ENCODE measurements at places on chromosomes 13 and 19. TPM values are rescaled to one million over a fixed set of nuclear protein-coding genes. Genes with fewer than 3 reads are reported as not detected.

The ZNF610 gene
- total RNA-seq: 0.36 TPM

The KLK7 gene
- not detected for total RNA-seq

The OR2Z1 gene
- total RNA-seq: not detected

The FGF22 gene
- total RNA-seq: not detected

The TUBA3C gene
- total RNA-seq: not detected

The OBI1 gene
- 16.9 TPM for total RNA-seq

The ZNF134 gene
- total RNA-seq: 11.3 TPM

The FCAR gene
- not detected for total RNA-seq

The CPB2 gene
- total RNA-seq: not detected

The TTYH1 gene
- total RNA-seq: 0.31 TPM

The PRKCG gene
- 1.1 TPM for total RNA-seq

DNA sequence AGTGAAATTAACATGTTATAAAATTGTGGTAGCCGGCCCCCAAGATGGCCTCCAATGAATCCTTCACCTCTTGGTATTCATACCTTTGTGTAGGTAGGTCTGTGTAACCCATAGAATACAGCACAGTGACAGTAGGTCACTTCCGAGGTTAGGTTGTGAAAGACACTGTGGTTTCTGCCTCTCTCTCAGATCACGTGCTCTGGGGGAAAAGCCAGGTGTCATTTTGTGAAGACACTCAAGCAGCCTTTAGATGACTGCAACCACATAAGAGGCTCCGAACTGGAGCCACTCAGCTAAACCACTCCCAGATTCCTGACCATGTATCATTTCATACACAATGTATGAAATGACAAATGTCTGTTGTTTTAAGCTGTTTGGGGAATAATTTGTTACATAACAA is 9.8 kb upstream of the USPL1 start:
- DNase-seq: peak; percentile 79

DNA sequence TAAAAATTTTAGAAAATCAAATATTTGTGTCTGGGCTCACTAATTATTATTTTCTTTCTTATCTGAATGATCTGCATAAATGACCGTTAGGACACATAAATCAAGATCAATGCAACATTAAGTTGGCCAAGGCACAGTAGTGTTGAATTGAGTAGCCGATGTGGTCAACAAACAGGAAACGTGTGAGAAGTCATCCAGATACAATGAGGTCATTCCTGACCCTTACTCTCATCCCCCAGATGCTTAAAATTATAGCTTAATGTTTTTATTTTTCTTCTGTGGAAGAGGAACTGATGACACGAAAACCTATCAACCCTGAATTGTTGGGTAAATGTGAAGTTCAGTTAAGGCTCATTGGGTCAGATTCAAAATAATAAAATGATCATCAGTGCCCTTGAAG is 222.9 kb downstream of the RFC3 start:
- no peak for DNase-seq

GRCh38 chr13:67296511-67296910 is 66.4 kb upstream of the PCDH9 start:
- DNase-seq: no peak

- DNase-seq: no peak
These were observed 208.9 kb downstream of the DCT start for GRCh38 chr13:94270556-94270955.

DNA sequence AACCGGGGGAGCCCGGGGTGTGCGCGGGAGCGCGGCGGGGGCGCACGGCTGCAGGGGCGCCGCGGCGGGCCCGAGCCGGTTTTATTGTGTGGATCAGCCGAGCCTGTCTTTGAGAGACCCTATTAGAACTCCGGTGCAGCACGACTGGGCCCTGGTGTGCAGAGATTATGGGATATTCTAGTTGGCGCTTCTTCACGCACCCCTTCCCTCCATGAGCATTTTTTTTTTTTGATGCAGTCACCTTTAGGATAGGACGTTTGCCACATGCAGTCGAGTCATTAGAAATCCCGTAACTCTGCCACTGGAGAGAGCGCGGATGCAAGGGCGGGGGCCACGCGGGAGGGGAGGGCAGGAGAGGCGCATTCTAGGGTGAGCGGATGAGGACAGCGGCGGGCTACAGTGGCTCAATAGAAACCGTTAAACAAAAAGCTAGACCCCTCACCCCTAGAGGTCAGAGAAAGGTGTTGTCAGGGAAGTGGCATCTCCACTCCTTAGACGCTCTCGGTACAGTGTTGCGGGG is 3.7 kb downstream of the FGF9 start:
- no peak for DNase-seq

- no peak for DNase-seq
These were observed 1.8 kb downstream of the APOC4 start for GRCh38 chr19:44943801-44944249.

DNA sequence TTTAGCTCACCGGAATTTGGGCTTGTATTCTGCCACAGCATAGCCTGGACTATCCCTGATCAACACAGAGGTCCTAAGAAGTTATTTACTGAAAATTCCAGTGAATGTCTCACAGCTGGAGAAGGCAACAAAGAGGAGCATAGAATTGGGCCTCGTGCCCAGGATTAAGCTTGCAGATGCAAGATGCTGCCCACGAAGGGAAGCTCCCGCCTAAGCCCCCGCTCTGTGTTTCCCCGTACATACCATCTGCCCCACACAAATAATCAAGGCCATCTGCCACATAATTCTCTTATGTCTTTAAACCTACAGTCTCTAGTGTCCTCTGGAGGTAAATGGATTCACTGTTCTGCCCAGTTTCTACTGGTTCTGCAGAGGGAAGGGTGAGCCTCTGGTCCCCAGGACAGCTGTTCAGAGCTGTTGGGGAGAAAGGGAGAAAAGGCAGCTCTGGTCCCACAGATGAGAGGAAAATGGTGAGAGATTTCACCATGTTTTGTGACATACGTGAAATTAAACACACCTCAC is 7.4 kb upstream of the TPP2 start:
- DNase-seq: no peak

DNA sequence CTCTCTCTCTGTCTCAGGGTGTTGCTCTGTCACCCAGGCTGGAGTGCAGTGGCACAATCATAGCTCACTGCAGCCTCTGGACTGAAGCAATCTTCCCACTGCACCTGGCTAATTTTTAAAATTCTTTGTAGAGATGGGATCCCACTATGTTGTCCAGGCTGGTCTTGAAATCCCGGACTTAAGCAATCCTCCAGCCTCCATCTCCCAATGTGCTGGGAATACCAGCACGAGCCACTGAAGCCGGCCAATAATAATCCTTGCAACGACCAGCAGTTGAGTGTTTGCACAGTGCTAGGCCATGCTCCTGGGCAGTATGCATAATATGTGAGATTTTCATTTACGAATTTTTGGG is 640 bp upstream of the EPOR start:
- DNase-seq: no peak

DNA sequence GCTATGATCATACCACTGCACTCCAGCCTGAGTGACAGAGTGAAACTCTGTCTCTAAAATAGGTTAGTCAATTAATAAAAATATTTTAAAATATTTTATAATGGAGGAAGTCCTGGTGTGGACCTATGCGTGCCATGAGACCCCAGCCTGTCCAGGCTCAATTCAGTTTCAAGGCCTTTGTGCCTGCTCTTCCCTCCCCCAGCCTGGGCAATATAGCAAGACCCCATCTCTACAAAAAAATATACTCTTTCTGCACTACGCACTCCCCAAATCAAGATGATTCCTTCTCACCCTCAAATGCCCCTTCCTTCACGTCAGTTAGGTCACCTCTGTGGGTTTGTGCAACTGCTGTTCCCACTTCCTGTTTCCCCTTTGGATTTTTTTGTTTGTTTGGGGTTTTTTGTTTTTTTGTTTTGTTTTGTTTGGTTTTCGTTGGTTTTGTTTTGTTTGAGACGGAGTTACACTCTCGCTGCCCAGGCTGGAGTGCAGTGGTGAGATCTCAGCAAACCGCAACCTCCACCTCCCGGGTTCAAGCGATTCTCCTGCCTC is 1.4 kb upstream of the HSH2D start:
- peak; percentile 73 for DNase-seq

DNA sequence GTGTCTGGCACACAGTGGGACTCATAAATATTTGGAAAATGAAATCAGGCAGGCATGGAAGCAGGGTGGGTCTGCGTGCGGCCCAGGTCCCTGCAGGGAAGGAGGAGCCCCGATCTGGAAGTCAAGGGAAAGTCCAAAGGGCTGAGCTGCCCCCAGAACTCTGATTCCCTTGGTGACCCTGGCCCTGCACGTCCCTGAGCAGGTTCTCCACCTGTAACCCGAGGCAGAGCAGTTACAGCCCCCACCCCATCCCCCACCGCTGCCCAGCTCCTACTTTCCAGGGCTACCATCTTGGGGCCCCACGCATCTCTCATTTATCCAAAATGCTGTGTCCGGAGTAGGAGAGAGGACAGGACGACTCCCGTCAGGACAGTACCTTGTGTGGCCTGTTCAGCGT is 2.1 kb downstream of the PLEKHF1 start:
- DNase-seq: no peak

GRCh38 chr13:20993661-20994440 is 67.5 kb downstream of the LATS2 start:
- DNase-seq: no peak

GRCh38 chr13:99392470-99393135 is 85.4 kb upstream of the GPR183 start:
- DNase-seq: no peak

DNA sequence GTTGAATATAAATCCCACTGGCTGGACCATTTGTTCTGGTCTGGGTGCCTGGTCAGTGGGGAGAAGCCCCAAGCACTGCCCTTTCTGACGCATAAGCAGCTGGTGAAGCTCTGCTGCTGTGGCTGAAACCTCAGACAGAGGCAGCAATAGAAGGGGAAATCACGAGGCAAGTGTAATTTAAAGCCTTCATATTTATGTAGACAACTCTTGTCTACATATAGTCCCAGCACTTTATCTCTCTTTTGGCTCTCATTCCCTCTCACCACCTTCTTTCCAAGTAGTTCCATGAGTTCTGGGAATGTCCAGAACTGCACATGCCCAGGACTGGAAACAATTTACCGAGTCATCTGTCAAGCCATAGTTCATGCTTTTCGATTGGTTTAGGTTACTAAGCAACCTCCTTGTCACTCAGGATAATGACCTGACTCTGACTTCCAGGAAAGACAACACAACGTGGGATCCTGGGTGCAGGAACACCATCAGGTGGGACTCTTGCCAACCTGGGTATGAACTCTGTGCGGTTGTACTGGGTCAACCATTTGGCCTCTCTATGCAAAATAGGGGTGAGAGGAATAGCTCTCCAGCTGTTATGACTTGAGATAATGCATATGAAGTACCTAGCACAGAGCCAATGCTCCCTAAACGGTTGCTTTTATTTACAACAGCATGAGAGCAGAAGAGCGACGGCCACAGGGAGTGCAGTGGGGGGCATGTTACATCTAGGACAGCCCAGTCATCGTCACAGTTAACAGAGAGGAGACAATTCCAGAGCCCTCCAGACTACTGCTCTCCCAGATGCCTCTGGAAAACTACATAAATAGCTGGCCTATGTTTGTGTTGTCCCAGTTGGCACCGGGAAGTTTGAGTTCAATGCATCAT is 321.9 kb downstream of the FOXO1 start:
- DNase-seq: no peak

DNA sequence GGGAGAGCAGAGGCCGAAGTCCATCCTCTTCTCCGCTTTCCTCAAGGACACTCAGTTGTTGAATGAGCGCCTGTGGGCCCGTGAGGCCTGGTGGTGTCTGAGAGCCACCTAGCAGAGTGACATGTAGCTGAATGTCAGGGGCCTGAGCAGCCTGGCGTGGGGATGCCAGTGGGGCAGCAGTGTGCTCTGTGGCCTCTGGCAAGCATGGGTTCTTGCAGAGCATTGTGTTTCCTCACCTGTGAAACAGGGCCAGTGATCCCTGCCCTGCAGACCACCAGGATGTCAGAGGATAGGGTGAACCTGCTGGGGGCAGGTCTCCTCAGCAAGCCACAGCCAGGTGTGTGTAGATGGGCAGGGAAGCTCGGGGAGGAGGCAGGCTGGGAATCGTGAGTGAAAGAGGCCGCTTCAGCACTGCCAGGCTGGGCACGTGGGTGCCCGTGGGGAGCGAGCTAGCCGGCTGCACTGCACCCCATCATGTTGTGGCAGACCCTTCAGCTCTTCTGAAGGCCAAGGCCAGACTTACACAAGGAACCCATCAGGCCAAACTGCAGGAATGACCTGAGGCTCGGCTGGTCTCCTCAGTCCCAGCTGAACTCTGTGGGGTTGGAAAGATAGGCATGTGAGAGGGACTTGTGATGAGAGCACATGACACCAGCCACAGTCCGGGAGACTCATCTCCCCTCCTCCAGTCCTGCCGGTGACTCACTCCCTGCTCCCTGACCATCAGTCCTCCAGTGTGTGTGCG is 5.0 kb downstream of the PPP1R37 start:
- no peak for DNase-seq

GRCh38 chr13:90375851-90376250 is 971.6 kb upstream of the MIR17HG start:
- no peak for DNase-seq

DNA sequence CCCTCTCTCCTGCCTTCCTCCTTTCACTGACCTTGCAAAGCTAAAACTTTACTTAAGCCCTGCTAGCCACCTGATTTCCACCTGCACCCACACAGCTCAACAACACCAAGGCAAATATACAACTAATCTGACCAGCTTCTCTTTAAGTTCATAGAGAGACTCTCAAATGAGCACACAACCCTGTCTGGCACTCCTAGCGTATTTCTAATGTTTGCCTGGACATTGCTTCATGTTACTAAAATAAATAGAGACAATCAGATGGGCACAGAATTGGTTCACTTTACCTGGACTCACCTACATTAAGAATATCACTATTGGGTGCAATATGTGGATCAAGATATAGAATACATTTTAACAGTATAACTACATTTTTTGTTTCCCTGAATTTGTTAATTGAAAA is 33.2 kb upstream of the RXFP2 start:
- DNase-seq: no peak

DNA sequence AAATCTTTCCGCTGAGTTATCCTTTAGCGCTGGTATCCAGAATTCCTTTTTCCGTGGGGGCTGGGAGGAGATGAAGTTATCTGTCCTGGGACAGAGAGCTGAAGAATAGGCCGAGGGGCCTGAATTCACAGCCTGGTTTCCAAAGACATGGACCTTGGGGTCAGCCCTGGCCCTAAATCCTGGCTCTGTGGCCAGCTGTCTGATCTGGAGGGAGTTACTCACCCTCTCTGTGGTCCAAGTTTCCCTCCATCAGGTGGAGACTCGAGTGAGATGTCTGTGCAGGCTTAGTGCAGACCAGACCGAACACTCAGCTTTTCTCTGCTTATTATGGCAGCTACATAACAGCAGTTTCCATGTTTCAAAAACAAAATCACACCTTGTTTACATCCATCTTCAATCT is 59.6 kb downstream of the CDADC1 start:
- no peak for DNase-seq

GRCh38 chr13:37295071-37295470 is 189.6 kb upstream of the CSNK1A1L start:
- DNase-seq: no peak

- no peak for DNase-seq
These were observed 9.8 kb upstream of the SIGLEC8 start for GRCh38 chr19:51467864-51468544.

GRCh38 chr13:79336966-79337365 is 69.1 kb downstream of the RBM26 start:
- DNase-seq: no peak

All from natural killer cell treated with Interleukin-12 subunit alpha and Interleukin-12 subunit beta and Interleukin-15 and Interleukin-18, amount 100 ng/mL, for 72 hours (primary cell).